ENCODE measurements at places on chromosomes 1 and 21.

GRCh38 chr1:9849691-9850441 lies 26.1 kb upstream of the CLSTN1 start:
- DNase-seq = no peak

GRCh38 chr1:91099746-91100621 lies 78.1 kb upstream of the ZNF644 start:
- DNase-seq = no peak

DNA sequence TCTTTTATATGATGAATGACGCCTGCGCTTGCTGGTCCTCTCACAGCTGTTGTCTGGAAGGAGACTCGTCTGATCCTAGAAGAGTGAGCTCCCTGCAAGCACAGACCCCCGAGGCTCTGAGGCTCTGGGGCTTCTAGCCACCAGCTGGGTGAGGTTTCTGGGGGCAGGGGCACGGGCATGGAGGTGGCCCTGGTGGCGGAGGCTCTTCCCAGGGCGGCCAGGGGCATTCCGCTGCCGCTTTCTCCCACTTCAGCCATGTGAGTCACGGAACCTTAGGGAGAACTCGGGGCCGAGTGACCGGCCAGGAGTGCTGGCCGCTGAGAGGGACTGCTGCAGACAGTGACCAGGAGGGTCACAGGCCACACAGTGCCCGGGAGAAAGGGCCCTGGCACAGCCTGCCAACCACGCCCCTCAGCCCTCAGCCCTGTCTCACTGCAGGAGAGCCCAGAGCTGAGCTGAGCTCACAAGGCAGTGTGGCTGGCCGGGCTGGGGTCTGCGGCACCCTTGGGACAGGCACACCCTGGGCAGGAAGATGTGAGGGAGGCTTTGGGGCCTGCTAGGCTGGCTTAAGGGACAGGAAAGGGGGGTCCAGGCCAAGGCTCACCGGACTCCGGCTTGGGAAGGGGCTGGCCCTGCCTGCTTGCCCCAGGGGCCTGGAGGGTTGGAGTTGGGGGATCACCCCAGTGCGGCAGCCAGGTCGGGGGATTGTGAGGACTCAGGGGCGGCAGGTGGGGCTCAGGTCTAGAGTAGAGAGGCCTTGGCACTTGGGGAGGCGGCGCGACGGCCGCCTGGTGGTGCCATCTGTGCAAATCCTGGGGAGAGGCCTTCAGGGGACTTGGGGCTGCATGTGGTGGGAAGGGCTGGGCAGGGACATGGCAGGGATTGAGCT lies 35.7 kb downstream of the MORN1 start:
- no peak for DNase-seq

DNA sequence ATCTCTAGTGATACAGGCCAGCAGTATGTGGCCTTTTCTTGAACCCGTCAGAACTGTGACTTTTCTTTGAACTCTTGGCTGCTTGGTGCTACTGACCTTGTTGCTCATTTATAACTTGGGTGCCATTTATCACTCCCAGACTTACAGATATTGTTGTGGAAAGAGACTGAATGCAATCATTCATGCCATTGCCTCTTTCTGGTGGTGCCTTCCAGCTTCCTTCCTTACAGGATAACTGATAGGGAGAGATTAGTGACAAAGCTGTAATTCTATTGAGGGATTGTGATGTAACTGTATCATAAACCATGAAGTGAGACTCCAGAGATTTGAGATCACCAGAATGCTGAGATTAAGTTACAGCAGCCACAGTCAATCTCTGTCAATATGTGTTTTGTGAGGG lies 256.5 kb downstream of the USP25 start:
- no peak for DNase-seq

DNA sequence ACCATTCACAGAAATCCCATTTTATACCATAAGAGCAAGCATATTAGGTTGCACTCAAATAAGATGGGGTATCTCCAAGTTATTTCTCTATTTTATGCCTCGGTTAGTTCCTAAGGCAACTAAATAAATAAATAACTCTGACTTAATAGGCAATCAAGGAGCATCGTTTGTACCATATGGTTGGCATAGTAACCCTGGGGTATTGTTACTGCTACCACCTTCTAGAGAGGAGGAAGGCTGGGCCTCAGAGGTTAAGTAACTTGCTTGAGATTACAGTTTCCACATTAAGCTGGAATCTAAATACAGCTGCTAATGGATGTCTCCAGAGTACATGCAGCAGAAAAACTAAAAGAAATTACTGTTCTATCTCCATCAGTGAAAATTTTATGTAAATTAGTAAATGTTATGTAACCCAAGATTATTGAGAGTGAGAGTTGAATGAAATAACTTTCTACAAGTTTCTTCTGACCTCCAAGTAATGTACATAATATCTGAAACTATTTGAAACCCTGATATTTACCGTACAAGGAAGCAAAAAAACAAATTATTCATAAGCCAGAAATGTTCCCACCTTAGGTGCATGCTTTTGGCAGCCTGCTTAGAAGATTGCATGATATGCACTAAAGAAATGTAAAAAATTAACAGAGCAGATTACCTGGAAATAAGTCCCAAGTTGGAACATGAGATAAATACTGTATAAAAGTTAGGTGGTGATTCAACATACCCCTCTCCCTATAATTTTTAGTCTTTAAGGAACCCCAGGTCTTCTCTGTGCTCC lies 127.0 kb downstream of the CRB1 start:
- DNase-seq = no peak

DNA sequence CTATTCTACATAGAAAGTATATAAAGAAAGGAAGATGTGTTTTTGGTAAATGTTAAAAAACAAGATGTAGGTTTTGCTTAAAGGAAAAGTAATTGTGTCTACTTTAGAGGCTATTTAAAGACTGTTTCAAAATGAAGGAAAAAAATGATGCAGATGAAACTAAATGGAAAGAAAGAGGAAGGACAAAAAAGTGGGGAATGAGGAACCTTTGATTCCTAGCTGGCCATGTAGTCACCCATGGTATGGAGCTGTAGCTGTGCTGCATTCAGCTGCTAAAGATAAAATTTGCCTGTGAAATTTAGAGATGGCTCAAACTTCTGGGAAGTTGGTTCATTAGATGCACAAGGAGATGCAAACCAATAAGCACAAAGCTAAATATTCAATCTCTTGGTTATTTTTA lies 86.8 kb upstream of the SERBP1 start:
- DNase-seq = no peak

- DNase-seq = no peak
Observed at GRCh38 chr21:24577301-24577700, 1030.0 kb downstream of the MRPL39 start.

DNA sequence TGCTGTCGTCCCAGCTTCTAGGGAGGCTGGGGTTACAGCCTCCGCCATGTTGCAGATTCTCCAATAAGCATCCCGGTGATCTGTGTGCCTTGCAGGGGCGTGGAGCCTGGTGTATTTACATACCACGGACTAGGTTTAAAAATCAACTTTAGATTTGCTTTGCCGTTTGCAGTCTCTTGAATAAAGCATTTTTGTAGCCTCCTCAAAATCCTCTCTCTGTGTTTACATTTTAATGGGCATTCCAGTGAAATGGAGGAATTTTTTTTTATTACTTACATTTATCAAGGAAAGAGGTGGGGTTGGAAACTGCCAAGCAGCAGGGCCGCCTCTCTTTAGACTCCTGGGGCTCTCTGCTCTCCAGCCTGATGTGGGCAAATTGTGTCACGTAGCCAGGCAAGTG lies 437.5 kb upstream of the VAMP3 start:
- DNase-seq = no peak

DNA sequence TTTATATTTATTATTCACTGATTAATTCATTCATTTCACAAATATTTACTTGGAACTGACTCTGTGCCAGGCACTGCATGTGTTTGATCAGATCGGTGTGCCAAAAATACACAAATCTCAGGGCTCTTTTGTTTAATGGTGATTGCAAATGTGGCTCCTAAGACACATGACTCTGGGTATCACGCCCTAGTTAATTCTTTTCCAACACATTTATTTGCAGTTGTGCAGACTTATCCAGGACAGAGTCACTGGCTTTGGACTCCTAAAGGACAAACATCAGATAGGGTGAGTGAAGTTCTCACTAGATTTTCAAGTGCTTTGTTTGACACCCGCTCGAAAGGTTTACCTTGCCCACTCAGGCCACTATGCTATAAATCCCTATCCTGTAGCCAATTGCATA lies 335.5 kb downstream of the BARHL2 start:
- no peak for DNase-seq

Measured in naive thymus-derived CD8-positive, alpha-beta T cell (primary cell).